ENCODE measurements at places on chromosomes 16 and 17.
A peak's percentile ranks its signal among the peaks of the same experiment; 100 is the strongest.

DNA sequence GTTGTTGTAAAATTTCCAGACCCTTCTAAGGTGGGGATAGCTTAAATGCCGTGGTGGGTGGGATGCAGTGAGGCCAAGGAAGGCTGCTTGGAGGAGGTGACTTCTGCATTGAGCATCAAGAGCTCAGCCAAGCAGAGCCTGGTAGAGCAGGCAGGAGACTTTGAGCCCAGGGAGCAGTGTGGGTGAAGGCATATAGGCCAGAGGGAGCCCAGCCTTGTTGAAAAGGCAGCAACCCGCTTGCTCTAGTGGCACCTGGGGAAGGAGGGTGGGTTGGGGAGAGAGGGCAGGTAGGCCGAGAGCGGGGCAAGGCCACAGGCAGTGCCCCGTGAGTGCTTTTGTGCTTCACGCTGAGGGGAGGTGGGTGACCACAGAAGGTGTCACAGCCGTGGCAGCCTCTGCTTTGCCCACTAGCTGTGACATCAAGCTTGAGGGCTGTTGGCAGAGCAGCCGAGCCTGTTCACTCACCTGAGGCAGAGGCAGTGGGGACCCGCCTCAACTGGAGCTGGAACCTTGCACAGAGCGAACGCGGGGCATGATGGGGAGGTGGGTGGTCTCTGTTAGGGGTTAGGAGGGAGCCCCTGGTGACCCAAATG is 56.1 kb downstream of the IRF8 start:
- DNase-seq = no peak

GRCh38 chr16:70398177-70398743 is 40.6 kb downstream of the ST3GAL2 start:
- no peak for DNase-seq

DNA sequence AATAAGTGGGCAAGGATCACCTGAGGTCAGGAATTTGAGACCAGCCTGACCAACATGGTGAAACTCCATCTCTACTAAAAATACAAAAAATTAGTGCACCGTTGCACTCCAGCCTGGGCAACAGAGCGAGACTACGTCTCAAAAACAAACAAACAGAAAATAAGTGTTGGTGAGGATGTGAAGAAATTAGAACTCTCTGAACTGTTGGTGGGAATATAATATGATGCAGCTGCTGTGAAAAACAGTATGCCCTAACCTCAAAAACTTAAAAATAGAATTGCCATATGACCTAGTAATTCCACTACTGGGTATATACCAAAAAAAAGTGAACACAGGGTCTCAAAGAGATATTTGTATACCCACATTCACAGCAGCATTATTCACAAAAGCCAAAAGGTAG is 26.1 kb downstream of the GLG1 start:
- no peak for DNase-seq

DNA sequence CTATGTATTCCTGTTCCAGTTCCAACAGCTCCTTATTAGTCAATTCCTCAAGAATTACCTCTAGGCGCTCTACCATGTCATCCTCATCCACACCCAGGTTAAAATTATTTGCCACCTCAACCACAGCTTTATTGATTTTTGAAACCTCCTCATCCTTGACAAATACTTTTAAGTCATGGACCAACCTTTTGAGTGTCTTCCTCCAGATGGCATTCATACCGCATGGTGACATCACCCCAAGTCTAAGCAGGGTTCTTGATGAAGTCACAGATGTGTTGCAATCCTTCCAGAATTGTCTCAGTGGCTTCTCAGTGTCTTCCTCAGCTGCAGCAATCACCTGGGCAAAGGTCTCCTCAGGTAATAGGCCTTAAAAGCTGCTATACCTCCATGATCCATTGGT is 40.1 kb downstream of the BCL7C start:
- no peak for DNase-seq

DNA sequence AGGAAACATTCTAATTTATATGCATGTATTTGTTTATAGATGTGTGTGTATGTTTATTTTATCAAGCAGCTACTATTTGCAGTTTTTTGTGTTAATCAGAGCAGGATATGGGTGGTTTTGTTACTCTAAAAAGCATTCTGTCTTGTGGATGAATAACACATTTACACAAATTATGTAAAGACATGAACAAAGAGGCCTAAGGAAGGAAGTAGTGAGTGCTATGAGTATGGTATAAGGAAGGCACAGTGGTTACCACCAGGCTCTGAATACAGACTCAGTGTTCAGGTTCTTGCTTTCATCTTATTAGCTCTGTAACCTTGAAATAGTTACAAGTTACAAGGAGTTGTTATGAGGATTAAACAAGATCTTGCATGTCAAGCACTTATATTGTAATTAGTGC is 33.9 kb downstream of the STXBP4 start:
- no peak for DNase-seq

DNA sequence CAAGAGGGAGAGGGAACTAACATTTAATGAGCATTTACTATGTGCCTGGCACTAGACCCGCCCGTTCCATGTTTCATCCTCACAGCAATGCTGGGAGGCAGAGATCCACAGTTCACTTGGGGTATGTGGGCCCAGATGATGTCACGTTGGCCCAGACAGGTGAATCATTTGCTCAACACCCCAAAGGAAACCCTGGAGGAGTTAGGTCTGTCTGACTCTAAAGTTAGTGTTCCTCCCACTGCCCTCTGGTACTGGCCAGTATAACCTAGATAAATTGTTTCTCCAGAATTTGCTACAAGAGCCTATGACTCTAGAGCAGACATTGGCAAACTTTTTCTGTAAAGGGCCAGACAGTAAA is 164.6 kb downstream of the VPS53 start:
- no peak for DNase-seq

- no peak for DNase-seq
Observed at GRCh38 chr17:81261582-81262336, 22.6 kb downstream of the NDUFAF8 start.

- DNase-seq = peak; percentile 51
Observed at GRCh38 chr16:16127469-16128116, 95.7 kb downstream of the ABCC6 start.

All from effector memory CD8-positive, alpha-beta T cell (primary cell).